ENCODE measurements at places on chromosomes 3 and 15.

DNA sequence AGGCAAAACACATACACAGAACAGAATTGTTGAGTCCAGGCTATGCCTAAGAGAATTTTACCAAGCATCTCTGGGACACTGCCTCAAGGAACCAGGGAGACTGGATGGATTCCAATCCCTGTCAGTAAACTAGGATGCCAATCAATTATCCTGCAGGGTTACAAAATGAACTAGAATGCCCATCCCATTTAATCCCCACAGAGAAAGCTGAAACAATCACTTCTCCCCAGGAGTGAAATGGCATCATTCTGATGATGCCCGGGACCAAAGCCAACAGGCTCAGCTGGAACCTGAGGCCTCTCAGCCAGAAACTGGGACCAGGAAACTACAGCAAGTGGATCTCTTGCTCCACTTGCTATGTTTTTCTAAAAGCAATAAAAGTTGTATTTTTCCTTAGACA lies 130.0 kb upstream of the TJP1 start:
- no peak for DNase-seq

DNA sequence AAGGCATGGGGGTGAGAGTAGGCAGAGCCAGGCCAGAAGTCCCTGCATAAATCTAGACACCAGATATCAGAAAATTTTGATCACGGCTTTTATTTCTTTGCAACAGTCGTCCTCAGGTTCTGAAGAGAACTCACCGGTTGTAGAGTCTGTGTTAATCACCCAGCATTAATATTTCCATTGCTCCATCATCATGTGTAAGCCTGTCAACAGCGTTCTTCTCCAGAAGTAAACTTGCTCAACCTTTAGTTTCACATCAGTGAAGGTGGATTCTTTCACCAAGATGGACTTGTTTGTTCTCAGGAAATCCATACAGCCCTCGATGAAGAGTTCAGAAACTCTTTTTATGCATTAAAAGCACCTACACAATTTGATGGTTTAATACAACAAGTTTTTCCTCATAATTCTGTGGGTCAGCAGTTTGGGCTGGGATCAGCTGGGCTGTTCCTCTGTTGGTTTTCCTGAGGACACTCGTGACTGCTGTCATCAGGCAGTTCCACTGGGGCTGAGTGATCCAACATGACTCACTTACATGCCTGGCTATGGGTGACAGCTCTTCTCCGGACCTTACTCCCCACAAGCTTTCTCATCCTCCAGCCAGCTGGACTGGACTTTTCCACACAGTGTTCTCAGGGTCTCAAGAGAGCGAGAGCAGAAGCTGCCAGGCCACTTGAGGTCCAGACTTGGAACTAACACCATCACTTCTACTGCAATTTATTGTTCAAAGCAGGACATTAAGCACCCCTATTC lies 303.4 kb downstream of the ZNF621 start:
- no peak for DNase-seq

DNA sequence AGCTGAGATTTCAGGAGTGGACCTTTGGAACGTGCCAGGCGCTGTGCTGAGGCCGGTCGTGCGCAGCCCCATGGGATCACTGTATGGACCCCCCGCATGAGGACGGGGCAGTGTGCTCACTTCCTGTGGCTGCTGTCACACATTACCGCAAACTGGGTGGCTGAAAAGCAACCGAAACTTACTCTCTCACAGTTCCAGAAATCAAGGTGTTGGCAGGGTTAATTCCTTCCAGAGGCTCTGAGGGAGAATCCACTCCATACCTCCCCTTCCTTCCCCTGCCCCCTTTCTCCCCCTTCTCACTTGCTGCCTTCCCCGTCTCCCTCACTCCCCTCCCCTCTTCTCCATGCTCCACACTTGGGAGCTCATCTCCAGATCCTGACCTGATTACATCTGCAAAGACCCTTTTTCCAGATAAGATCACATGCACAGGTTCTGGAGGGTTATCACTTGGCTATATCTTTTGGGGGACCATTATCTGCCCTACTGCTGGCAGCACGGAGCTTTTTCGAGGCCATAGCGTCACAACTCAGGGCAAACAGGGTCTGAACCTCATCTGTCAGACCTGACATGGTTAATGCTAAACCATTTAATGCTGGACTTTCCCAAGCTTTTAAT lies 41.2 kb downstream of the KLF13 start:
- no peak for DNase-seq

DNA sequence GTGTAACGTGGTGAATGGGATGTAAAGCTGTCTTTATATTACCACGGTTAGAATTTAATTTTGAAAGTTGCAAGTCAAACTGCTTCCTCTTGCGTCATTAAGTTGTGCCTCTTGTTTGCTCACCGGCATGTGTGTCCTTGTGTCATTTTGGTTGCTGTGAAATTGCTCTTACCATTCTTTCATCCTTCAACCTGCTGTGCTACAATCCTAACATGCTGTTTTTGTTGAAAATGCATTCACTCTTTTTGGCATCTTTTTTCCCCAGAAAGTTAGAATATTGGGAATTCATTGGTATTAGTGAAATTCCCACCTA lies 164.7 kb downstream of the PGPEP1L start:
- DNase-seq: no peak

GRCh38 chr15:98187549-98187948 lies 227.0 kb downstream of the ARRDC4 start:
- no peak for DNase-seq

GRCh38 chr3:114587986-114588385 lies 294.2 kb downstream of the TIGIT start:
- DNase-seq: no peak

All from stimulated activated CD4-positive, alpha-beta T cell treated with anti-CD3 and anti-CD28 coated beads, TNF-alpha, amount 100 ng/mL, for 1 hour (primary cell).